ENCODE measurements at places on chromosomes 3 and 15. TPM values are rescaled to one million over a fixed set of nuclear protein-coding genes. Genes with fewer than 3 reads are reported as not detected.

BFSP2 gene
- not detected for polyA plus RNA-seq

ZPLD1 gene
- not detected for polyA plus RNA-seq

MORC1 gene
- not detected for polyA plus RNA-seq

FOXB1 gene
- not detected for polyA plus RNA-seq

SLCO3A1 gene
- 4.0 TPM for polyA plus RNA-seq

GOLGA8G gene
- 0.13 TPM for polyA plus RNA-seq

CCDC39 gene
- 2.7 TPM for polyA plus RNA-seq

TIGIT gene
- polyA plus RNA-seq = 0.20 TPM

TM2D3 gene
- polyA plus RNA-seq = 32.8 TPM

COL6A5 gene
- 0.13 TPM for polyA plus RNA-seq

EPHA3 gene
- polyA plus RNA-seq = 13.8 TPM

CLDN18 gene
- polyA plus RNA-seq = 0.39 TPM

ATP13A5 gene
- polyA plus RNA-seq = 0.63 TPM

DNA sequence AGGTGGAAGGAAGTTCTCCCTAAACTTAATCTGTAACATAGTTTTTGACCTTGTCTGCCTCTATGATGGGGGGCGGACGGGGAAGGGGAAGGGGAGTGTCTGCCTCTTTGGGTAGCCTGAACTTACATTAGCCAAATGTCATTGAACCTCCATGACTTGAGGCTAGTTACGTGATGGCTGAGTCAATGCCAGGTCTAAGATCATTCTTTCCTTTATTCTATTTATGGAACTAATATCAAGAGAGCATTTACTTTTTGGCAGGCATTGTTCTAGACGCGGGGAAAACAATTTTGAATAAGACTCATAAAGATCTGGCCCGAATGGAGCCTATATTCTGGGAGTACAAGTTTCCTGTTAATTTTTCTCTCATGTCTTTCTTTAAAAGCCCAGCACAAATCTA, 340.7 kb upstream of the C2CD4B start:
- peak; percentile 70 for DNase-seq

- no peak for DNase-seq
Measured at GRCh38 chr3:46946856-46947545, 29.5 kb downstream of the CCDC12 start.

DNA sequence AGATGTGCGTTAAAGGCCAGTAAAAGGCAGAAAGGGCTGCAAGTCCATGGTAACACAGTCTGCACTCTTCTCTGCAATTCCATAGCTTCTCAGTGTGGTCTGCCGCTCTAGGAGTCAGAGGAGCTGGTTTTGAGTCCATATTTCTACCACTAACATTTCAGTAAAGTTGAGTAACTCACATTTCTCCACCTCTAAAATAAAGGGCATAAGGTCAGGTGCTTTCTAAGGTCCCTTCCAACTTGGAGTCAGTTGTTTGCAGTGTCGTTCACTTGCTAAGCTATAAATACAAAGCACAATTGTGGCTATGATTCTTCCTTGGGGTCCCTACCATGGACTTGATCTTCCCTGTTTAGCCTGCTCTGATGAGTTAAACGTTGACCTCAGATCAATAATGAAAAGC, 171.1 kb downstream of the P3H2 start:
- no peak for DNase-seq

DNA sequence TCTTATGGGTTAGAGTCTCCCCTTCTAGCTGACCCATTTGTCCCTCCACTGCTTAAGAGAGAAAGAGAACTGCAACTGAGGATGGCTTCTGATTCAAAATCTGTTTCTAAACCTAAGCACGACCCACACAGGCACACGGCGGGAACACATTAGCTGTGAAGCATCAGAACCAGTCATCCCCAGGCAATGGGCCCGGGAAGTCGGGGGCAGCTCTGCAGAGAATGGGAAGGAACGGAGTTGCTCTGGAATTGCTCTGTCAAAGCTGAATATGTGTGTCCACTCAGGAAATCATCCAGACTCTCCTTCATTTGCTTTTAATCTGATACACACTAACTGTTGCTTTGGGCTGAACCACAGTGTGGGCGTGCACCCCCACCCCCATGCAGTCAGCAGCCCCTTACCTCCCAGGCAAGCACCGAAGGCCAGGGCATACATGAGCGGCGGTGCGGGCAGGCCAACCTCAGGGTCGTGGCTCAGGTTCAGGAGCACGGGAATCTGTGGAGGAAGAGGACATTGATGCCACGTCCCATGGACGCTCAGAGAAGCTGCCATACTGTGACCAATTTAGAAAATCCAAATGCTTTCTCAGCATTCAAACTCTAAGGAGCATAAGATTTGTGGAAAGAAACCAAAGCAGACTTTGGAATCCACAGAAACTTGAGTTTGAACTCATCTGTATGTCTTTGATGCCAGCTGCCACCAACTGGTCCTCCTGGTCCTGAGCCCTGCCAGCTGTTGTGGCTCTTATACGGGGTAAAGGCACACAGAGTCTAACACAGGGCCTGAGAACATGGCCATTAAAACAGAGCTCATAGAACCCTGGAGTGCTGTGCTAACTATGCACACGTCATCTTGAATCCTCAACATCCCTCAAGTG, 247.9 kb downstream of the OCA2 start:
- DNase-seq = no peak

DNA sequence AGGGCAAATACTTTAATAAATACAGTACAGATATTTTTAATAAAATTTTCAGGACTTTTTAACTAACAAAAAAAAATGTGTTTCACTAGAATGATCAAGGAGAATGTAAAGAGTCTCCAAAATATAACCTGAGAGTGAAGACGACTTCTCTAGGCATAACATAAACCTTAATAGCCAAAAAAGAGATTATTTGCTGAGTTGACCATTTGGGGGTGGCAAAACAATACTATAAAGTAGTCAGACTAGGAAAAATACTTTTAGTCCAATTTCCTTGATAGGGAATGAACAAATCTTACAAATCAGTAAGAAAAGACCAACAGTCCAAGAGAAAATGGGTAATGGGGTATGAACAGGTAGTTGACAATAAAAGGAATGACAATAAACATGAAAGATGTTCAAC, 29.4 kb upstream of the GATM start:
- DNase-seq = no peak

DNA sequence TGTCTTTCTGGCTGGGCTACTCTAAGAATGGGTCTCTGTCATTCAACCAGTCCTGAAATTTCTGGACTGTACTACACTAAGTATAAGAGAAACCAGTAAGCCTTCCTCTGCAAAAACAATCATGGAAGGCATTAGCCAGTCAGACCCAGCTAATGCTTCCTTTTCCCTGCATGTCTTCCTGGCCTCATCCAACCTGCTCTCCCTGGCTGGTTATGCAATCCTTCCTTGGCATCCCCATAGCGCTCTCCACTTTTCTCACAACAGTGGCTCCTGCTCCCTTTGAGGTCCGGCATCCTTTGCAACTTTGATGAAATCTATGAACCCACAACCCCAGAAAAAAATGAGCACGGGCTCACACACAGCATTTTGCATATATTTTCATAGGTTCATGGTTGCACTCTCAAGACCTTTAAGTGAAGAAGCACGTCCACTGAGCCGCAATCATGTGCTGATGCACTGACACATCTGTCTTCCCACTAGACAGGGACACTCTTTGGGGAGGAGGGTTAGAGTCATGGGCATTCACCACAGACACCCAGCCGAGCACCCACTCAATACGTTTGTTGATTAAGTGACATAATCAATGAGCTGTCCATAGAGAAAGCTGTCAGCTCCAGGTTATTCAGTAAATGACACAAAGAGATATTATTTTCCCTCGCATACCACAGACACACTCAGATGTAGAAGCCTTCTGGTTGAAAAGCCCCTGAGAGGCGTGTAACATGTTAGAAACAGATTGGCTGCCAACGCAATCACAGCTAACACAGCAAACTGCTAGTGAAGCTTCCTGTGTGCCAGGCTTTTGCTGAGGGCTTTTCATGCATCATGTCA, 66.7 kb downstream of the PLD1 start:
- DNase-seq = no peak

DNA sequence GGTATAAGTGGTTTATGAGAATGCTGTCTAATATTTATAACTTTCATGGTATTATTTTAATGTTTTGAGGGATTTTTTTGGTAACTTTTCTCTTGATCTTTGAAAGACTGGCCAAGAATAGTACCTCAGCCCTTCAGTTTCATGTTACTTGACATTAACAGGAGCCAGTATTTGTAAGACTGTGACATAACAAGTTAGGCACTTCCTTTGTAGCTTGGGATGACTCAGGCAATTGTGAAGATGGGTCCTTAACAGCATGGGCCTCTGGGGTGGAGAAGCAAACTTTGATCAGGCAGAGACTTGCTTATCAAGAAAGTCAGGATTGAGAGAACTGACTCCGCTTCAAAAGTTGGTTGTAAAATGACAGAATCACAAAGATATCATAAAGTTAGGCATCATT, 9.5 kb downstream of the LRRC49 start:
- DNase-seq = no peak

DNA sequence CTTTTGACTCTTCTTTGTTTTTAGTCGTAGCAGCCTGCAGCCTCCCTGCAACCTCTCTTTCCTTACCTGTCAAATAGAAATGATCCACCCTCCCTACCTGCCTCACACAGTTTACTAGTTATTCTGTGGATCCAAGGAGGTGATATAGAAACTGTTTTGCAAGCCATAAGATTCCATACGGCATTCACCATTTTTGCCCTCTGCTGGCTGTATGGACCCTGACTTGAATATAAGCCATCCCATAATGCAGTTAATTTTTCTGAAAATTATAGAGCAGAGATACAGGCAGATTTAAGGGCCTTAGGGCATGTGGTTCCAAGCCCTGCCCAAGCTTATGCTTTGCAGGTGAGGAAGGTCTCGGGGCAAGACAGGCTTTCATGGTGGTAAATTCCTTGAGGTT, 63.8 kb downstream of the CPN2 start:
- DNase-seq = no peak

GRCh38 chr15:29048011-29048410, 162.2 kb downstream of the APBA2 start:
- no peak for DNase-seq

DNA sequence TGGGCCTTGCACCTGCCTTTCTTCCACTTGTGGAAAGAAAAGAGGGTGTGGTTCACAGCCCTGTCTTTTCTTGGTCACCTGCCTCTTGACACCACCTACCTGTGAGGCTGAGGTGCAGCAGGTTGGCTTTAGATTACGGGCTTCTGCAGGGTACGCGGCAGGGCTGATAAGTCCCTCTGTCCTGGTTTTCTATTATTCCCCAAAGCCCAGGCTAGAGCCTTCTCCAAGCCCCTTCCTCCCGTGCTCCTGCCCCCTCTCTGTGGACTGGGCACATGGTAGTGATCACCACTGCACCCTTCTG, 44.8 kb upstream of the HACD2 start:
- no peak for DNase-seq

DNA sequence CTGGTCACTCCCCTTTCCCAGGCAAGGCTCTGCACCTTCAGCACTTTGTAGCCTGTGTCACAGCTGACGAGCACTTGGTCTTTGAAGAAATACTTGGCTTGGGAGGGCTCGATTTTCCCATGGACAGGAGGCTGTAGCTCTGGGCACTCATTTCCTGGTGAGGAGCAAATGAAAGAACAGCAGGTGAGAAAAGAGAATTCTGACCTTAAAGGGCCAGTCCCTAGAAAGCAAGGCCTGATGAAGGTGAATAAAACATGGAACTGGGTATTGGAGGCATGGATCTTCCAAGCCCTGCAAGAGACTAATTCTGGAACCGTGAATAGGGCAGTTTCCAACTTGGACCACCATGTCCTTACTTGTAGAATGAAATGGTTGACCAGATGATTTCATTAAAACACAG, 39.9 kb downstream of the MASP1 start:
- no peak for DNase-seq

- DNase-seq = no peak
Measured at GRCh38 chr15:74578496-74578994, 37.1 kb upstream of the CLK3 start.

- no peak for DNase-seq
Measured at GRCh38 chr15:49212897-49213296, 42.9 kb downstream of the GALK2 start.

GRCh38 chr15:49343546-49343945, 79.5 kb upstream of the FGF7 start:
- DNase-seq = no peak

- DNase-seq = no peak
Measured at GRCh38 chr3:49329186-49329585, 10.7 kb downstream of the USP4 start.

- no peak for DNase-seq
Measured at GRCh38 chr3:117910820-117911521, 1123.7 kb downstream of the IGSF11 start.

All from forelimb muscle (tissue), 1 donor.